ENCODE measurements at places on chromosomes 5 and 9.

- DNase-seq, result no peak
These were observed 274.4 kb downstream of the MAN2A1 start for GRCh38 chr5:109964136-109964535.

GRCh38 chr9:100033877-100034551 lies 64.8 kb downstream of the ERP44 start:
- no peak for DNase-seq

- DNase-seq, result peak; percentile 91
These were observed at the start of gene TDRD7 for GRCh38 chr9:97411789-97412625. Gene TDRD7, plus strand, starts transcription at chr9:97412096. Its CDS starts 16,370 bp downstream, at chr9:97428466.

GRCh38 chr9:97873882-97874281 lies 20.9 kb downstream of the FOXE1 start:
- DNase-seq, result no peak

DNA sequence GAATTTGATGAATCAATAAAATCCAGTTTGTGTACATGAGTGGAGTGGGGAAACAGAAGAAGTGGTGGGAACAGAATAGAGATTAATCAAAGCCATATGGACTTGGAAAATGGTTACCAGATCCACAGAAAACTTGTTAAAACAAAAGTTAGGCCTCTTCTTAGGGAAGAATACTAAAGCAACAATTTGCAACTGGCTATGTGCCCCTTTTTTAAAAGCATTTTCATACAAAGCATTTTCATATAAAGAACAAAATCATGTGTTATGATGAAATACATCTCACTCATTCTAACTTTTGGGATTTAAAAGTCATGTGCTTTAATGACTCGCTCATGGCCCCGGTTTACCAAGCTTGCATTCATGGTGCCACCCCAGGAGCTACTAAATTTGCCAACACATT lies 276.9 kb downstream of the EFNA5 start:
- no peak for DNase-seq

- peak; percentile 78 for DNase-seq
These were observed 2.4 kb upstream of the PHYKPL start for GRCh38 chr5:178234750-178235587.

DNA sequence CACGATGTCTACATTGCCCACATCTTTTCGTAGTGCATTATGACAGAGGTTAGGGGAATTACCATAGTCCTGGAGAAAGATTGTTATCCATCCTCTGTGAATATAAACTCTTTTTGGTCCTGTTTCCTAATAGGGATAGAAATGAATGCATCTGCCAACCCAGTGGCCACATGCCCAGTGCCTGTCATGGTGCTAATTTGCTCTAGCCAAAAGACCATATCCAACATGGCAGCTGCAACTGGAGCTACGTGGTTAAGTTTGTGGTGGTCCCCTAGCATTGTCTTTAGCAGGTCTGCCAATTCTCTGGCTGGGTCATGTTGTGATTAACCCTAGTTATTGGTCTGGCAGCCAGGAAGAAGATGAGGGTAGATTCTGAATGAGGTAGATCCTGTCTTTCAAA lies 87.5 kb downstream of the FGF18 start:
- no peak for DNase-seq

GRCh38 chr9:33104401-33104800 lies 27.9 kb upstream of the SMU1 start:
- DNase-seq, result no peak

GRCh38 chr9:135307300-135307699 lies 172.3 kb upstream of the PPP1R26 start:
- no peak for DNase-seq

DNA sequence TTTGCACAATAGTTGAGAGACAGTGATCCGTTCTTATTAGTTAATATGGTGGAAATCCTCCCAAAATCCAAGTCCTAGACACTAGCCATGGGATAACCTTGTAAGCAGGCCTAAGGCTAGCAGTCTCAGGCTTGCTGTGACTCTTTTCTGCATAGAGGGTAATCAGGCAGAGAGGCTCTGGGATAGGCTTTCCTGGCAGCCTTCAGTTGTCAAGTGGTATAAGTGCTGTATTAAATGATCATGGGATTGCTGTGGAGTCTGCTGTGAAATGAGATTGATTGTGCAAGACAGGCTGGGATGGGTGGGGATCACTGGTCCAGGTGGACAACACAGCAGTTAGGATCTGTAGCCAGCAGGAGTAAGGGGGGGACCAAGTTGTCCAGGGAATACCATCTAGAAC lies 416.4 kb downstream of the TLE4 start:
- DNase-seq, result no peak

DNA sequence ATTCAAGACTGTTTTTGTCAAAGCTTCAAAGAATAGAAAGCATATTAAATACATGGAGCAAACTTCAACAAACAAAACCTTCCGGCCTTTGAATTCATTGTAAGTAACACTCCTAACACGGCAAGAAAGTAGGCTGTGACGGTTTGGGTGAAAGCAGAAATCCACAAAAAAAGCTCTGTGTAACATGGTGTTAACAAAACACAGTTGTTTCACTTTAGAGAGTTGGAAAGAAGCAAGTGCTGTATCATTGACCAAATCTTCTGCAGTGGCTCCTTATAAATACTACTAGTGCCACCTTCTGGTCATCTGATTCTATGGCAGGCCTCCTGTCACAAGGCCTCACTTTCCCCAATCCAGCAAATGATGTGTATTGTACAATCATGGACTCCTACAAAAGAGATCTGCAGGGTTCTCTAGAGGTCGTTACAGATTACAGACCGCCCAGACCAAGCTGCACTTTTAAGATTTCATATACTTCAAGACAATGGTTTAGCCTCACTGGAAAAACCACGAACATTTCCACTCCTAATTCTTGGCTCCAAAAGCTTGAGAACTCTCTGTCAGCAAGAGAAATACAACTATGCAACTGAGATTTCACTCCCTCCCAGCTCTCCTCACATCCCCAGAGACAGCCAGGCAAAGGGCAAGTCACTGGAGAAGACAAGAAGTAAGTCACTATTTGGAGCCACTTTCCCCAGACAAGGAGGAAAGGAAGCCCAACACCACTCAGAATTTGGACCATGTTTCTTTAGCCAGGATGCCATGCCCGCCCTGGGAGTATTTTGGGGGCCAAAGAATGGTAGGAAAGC lies 196.2 kb downstream of the DTWD2 start:
- no peak for DNase-seq

DNA sequence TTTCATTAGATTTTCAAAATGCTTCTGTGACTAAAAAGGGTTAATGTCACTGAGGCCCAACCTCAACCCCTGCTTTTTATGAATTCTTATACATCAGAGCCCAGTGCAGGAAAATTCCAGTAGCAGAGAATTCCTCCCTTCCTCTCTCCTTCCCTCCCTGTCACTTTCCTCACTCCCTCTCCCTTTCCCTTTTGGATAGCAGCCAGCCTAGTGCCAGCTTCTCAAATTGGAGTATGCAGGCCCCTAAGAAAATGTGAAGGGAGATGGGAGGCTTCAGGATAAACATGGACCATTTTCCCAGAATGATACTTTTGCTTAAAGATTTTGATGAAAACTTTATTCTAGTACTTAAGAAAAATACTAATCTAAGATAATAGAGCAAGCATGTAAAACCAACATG lies 507.4 kb downstream of the KDM4C start:
- DNase-seq, result no peak

DNA sequence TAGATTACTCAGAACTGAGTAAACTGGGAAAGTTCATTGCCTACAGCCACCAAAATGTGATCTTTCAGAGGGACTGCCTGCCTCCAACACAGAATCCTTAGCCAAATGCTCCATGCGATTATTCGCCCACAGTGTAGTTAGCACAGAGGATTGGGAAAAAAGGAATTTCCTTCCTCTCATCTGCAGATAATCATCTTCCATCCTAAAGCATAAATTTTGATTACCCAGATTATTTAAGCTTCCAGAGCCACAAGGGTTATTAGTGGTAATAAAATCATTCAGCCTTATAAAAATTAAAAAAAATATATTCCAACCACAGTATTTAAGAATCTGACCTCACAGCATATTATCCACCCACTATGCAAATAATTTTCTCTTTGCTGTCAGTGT lies 285.3 kb upstream of the GRAMD2B start:
- no peak for DNase-seq

DNA sequence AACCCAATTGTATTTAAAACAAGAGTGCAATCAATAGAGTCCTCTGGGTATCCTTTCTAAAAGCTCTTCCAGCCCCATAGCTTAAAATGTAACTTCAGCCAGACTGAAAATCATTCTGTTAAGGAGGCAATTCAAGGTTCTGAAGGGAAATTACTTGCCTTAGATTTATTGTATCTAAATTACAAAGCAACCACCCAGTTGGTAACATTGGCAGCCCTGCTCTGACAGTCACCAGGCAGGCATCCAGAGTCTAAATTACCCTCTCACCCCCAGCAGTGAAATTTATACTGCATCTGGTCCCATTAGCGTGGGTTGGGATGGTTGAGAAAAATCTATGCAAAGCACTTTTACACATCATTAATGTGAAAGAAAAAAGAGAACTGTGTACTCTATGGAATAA lies 514.7 kb downstream of the MTRR start:
- DNase-seq, result no peak

DNA sequence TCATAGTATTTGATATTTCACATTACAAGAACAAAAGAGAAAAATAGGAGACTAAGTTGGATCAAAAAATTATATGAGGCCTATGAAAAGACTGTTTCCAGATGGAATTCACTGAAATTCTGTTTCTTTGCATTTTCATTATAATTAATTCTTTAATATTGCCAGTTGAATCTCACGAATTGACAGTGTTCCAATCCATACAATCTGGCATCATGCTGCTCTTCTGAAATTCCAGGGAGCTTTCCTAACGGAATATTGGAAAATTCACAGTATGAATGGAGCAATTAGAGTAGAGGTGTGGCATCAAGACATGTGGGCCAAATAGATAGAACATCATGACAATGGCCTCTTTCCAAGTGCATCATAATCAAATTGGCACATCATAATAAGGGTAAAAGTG lies 1178.9 kb upstream of the WWC1 start:
- no peak for DNase-seq

GRCh38 chr9:112093147-112093869 lies 81.8 kb downstream of the SUSD1 start:
- DNase-seq, result no peak

- DNase-seq, result no peak
These were observed 32.9 kb upstream of the IFNK start for GRCh38 chr9:27491154-27491553.

DNA sequence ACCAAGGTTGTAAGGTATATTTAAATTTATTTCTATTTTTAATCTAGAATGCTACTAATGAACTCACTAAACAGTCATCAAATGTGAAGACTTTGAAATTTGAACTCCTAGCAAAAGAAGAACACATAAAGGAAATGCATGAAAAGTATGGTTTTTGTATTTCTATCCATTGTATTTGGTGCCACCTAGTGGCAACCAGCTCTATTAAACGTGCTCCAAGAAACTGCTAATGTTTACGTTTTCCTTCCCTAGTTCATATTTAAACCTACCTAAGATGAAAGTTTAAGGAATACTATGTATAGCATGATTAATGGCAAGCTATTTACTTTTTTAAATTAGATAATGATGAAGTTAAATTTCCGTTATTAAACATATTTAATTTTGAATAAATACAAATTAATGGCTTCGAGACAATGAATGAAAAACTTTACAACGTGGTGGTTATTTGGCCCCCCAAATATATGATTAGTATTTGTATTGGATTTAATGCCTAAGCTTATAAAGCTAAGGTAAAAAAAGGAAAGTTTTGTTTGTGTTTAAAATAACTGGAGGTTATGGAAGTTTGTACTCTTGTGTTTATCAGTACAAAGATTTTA lies 115.9 kb upstream of the SH3GL2 start:
- peak; percentile 5 for DNase-seq

DNA sequence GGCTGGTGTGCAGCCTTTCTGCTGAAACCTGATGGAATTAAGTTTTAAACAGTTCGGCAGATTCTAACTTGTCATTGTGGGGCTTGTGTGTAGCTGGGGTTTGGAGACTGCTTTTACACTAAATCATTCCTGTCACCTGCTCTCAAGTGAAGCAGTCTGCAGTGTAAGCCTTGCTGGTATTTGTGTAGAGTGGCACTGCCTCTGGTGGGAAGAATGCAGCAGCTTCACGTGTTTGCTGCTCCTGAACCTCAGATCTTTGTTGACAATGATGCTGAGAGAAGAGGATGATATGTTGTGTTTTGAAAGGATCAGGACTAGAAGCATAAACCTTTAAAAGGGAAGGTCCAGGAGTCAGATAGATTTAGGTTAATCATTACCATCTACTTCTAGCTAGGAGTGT lies 88.1 kb downstream of the KDM4C start:
- DNase-seq, result no peak

- no peak for DNase-seq
These were observed 41.3 kb downstream of the LNPEP start for GRCh38 chr5:96977228-96977627.

DNA sequence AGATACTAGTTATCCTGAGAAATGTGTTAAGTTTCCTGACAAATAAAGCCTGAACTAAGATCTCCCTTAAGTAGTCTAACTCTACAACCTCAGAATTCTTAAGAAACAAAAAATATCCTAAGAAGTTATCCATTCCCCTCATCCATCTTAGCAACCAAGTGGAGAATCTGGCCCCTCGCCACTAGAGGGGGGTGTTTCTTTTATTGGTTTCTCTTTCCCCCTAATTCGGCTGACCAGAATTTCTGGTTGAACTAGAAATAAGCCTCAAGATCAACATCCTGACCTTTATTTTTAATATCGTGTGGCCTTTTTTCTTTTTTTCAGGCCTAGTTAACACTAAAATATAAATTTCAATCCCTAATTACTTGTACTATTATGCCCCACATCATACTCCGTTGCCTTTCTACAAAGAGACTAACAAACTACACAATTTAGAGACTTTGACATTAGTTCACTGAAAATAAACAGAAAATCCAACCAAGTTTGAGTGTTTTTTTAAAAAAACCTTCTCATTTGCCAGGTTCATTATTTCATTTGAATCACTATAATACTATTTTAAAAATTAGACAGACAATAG lies 14.3 kb upstream of the NR4A3 start:
- peak; percentile 71 for DNase-seq

DNA sequence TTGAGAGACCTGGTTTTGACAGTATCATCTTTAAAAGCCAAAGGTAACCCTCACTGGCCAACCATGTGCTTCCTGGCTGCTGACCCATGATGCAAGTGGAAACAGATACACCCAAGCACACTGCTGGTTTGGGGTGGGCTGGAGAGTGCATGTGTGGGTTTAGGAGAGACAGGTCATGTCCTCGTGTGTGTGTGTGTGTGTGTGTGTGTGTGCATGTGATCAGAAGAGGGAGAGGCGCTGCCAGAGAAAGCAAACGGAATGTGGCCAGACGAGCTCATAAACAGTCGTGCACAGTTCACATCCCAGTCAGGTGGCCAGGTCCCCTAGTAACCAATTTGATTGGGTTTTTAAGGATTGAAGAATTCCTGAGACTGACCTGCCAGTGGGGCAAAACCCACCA lies 112.8 kb upstream of the ICE1 start:
- no peak for DNase-seq

DNA sequence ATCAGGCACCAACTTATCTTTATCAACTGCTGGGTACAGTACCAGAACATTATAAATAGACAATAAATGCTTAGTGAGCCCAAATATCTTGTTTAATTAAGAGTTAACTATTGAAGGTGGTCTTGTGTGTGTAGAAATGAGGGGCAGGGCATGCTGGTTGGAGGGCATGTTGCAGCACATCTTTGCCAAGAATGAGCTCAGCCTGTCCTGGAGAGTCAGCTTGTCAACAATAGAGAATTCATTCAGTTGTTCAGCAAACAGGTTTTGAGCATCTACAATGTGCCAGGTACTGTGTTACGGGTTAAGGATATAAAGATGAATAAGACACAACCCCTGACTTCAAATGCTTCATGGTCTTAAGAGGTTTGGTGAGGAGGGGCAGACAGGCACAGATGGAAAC lies 19.2 kb upstream of the F2RL1 start:
- no peak for DNase-seq

GRCh38 chr5:150593593-150593992 lies 46.9 kb upstream of the SYNPO start:
- no peak for DNase-seq

Measured in activated gamma-delta T cell treated with Interleukin-2 at 50 U/mL for 16 hours (primary cell).